ENCODE measurements at places on chromosomes 12 and 14.

GRCh38 chr14:22872833-22873520 lies 1.4 kb downstream of the LRP10 start:
- DNase-seq = no peak

DNA sequence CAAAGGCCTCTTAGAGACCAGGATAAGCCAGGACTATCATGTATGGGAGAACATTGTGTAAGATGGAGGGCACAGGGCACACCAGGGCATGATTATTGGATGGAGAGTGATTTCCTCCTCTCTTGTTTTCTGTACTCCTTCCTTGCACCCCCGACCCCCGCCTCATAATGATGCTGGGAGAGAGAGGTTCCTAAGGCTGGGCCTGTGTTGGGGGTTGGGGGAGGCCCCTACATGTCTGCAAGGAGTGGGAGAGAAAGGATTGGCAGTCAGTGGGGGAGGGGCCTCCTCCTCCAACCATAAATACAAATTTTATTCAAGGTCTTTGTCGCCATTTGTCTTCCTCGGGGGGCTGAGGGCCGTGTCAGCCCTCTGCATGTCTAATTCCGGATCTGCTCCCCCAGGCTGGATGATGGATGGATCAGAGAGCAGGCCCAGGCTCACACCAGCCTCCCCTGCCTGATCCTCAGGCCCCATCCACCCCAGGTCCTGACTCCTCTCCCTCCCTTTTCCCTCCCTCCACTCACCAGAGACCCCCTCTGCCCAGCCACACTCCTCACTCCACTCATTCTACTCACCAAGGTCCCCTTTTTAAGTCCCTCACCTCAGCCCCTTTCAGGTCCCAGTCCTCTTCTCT lies 2.0 kb upstream of the C1QL4 start:
- DNase-seq = no peak

GRCh38 chr14:73776194-73776537 lies 62.0 kb upstream of the PNMA1 start:
- no peak for DNase-seq

DNA sequence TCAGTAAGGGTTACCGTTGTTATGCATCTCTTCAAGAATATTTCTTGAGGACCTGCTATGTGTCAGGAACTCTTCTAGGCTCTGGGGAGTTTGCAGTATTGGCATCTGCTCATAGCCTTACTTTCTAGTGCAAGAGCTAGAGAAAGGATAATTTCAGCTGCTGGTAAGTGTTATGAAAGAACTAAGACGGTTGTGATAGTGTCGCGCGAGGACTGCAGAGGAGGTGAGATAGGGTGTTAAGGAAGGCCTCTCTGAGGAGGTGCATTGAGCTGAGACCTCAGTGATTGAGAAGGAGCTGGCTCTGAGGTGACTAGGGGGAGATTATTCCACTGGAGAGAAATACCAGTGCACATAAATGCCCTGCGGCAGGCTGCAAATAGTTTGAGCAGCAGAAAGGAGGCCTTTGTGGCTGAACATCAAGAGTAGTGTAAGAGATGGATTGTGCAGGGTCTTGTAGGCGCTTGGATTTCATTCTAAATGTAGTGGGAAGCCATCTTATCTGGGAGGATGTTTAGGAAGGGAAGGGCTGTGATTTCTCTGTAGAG lies 824 bp downstream of the DDX55 start:
- DNase-seq = no peak

Data from SHP77 (cell line).